Bronchial epithelial cell (primary cell): ENCODE measurements at places on chromosomes 5 and 9.
A peak's percentile ranks its signal among the peaks of the same experiment; 100 is the strongest.

DNA sequence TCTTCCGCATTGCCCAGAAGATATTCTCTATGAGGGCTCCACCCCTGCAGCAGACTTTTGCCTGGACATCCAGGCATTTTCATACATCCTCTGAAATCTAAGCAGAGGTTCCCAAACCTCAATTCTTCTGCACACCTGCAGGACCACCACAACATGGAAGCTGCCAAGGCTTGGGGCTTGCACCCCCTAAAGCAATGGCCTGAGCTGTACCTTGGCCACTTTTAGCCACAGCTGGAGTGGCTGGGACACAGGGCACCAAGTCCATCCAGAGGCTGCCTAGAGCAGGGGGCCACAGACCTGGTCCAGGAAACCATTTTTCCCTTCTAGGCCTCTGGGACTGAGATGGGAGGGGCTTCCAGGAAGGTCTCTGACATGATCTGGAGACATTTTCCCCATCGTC lies 60.7 kb downstream of the ADAMTSL1 start:
- no peak for DNase-seq

- DNase-seq: peak; percentile 90
Measured at GRCh38 chr9:109440797-109441287, 57.3 kb downstream of the PTPN3 start.

DNA sequence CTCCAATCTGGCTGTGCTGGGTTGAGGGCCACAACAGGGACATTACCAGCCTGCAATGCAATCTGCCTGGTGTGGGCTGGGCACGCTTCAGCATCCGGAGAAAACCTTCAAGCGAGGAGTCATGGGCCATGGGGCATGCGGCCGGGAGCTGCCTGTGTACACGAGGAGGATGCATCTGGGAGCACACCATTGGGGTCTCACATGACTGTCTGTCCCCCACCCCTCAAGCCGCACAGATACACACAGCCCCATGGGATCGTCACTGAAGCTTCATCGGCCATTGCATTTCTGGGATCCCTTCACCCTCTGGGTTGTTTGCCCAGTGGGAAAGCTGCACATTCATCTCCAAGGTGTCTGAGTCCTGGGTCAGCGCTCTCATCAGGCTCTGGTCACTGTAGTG lies 9.9 kb downstream of the LCN1 start:
- DNase-seq: no peak

GRCh38 chr5:161420521-161420920 lies 126.0 kb downstream of the GABRB2 start:
- no peak for DNase-seq

GRCh38 chr5:18003784-18004183 lies 369.5 kb downstream of the TAF11L14 start:
- peak; percentile 26 for DNase-seq

GRCh38 chr5:60809891-60810425 lies 34.1 kb downstream of the ELOVL7 start:
- DNase-seq: no peak

GRCh38 chr5:58244819-58245475 lies 214.9 kb downstream of the PLK2 start:
- no peak for DNase-seq

DNA sequence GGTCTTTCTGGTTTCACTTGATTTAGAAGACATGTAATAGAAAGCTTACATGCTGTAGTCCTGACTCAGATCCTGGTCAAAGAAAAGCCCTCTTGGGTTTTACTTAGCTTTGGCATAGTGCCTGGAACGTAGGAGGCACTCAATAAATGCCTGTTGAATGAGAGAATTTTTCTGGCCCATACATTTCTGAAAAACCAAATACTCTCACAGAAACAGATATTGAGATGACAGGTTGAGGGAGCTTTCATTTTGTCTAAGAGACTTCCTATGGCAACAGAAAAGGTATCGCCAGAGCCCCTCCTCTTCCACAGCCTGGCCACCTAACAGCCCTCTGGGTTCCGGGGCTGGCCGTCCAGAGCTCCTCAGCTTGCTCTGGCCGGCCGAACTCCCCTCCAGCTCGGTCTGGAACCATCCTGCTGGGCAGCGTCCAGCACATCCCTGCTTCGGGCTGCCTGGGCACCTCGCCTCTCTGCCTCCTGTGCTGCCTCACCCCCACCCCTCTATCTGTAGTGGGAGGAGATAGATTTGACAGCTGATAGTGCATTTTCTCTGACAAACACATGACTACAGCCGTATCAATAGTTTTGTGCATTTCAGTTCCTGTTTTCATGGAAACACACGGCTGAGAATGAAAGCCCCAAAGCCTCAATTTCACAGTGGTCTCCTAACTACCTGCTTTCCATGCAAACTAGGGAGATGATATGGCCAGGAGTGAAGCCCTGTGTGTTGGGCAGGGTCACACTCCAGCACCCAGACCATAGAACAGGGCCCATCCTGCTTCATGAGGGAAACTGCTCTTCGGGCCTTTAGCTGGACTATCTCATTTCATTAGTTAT lies 1.1 kb downstream of the IL4 start:
- peak; percentile 96 for DNase-seq

GRCh38 chr5:73307645-73308355 lies 134.8 kb downstream of the TMEM174 start:
- DNase-seq: no peak
